ENCODE measurements at places on chromosomes 1 and 21.
A peak's percentile ranks its signal among the peaks of the same experiment; 100 is the strongest.

GRCh38 chr1:243471754-243472745, 216.2 kb downstream of the SDCCAG8 start:
- DNase-seq = no peak

- peak; percentile 9 for DNase-seq
Measured at GRCh38 chr1:71046891-71047634, 553 bp downstream of the PTGER3 start.

GRCh38 chr1:64608005-64608650, 136.7 kb upstream of the RAVER2 start:
- no peak for DNase-seq

- no peak for DNase-seq
Measured at GRCh38 chr1:237303929-237304328, 261.9 kb downstream of the RYR2 start.

DNA sequence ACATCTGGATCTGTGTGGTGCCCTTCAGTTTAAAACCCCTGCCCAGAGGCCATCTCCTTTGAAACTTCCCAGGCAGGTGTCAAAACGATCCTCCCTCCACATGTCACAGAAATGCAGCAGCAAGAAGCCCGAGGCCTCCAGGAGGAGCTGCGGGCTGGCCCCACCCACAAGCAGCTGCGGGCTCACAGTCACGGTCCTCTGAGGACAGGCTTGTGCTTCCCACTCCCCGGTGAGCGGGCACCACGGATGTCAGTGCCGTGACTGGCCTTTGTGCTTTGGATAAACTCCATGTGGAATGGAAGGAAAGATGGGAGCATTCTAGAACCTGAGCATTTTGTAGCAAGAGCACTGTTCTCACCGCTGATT, 65.8 kb downstream of the SIK1 start:
- no peak for DNase-seq

DNA sequence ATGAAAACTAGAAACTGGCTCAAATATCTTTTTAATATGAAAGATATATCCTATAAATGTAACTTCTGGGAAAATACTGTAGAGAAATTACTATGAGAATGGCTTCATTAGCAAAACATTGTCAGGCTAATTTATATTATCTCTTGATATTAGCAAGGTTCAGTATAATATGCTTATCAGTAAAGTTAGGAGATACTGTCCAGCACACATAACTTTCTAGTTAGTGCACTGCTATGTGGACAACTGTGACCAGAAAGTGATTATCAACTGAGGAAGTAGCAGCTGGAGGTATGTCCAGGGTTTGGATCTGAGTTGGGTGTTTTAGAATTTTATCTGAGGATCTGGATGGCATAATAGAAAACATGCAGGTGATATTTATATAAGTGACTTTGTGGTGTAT, 7.5 kb downstream of the LRRC8C start:
- DNase-seq = no peak

DNA sequence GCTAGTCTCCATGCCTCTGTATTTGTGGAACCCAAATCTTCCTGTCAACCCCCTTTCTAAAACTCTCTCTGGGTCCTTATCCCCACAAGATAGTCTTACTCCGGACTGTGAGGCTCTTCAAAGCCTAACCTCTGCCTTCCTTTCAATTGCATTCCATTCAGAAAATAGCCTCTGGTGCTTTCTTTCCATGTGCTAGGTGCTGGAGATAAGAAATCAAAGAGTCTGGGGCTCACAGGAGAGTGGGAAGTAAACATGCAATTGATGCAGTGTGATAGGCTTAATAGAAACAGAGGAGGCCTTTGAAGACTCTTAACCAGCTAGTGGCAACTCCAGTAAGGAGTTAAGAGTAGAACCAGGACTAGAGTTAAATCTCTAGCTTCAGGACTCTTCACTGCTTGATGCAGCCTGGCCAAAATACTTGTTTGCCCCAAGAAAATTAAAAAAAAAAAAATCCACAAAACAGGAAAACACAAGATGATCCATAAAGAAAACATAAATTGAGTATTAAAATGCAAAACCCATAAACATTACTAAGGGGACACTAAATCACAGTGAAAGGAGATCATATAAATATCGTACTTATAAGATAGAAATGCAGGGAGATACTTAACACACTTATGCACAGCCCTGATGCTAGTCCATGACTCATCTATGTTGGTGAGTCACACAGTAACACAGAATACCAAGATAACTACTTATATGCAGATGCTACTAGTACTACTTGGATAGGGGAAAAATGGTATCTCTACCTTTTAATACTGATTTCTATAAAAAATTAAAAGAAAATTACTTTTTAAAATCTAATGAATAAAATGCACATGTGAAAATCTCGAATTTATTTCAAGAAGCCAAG, 341.5 kb downstream of the KCNH1 start:
- DNase-seq = no peak

GRCh38 chr1:231040019-231040799, at the start of gene FAM89A:
Gene FAM89A, minus strand, starts transcription at chr1:231040254. Its CDS starts 43 bp downstream, at chr1:231040211.
- no peak for DNase-seq

GRCh38 chr1:165296205-165296604, 60.3 kb downstream of the LMX1A start:
- no peak for DNase-seq

- DNase-seq = no peak
Measured at GRCh38 chr1:193212637-193213036, 26.2 kb upstream of the B3GALT2 start.

GRCh38 chr1:221902961-221903360, 161.1 kb upstream of the DUSP10 start:
- no peak for DNase-seq

GRCh38 chr1:2322581-2323211, 68.7 kb downstream of the MORN1 start:
- DNase-seq = no peak

DNA sequence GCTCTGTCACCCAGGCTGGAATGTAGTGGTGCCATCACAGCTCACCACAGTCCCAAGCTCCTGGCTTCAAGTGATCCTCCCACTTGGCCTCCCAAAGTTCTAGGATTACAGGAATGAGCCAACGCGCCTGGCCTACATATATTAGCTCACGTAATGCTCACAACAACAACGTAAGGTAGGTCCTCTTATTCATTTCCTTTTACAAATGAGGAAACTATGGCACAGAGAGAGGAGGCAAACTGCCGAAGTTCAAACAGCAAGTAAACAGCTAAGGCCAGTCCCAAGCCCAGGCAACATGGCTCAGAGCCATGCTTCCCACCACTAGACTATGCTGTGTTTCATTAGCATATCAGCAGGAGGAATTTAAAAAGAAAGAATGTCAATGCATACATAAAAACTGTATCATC, 284.4 kb downstream of the VAV3 start:
- DNase-seq = no peak

GRCh38 chr1:206766251-206766856, 4.2 kb upstream of the IL19 start:
- DNase-seq = peak; percentile 2

GRCh38 chr1:1990222-1990621, 13.4 kb downstream of the CFAP74 start:
- DNase-seq = no peak

DNA sequence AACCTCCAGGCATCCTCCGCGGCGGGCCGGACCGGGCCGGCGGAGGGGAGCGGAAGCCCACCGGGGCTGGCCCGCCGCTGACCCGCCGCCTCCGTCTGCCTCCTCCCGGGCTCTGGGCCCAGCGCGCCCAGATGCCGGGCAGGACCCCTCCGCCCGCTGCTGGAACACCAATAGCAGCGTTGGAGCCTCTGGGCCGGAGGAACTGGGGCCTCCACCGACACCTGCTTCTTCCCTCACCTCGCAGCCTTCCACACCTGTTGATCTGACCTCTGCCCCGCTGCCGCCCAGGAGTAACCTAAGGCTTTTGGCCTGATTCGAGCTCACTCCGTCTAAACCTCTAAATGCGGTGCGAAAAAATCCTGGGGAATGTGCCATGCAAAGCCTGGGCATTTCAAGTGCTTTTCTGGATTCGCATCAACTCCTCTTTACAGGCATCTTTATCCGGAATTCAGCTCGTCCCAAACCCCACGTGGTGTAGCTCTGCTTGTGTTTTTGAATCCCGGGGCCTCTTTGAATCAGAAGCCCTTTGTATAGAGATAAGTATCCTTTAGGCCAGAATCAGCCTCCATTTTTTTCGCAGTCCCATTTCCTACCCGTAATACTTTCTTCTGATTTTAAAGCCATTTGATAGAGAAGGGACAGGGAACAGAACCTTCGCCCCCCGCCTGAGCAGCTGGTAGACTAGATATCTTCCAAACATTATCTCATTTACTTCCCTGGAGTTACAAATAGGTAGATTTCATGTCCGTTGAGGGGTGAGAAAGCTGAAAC, 680 bp upstream of the CNN3 start:
- peak; percentile 37 for DNase-seq

GRCh38 chr1:34668063-34668462, 86.8 kb upstream of the GJB5 start:
- no peak for DNase-seq

- DNase-seq = no peak
Measured at GRCh38 chr1:248703674-248704073, 1.1 kb upstream of the OR14I1 start.

DNA sequence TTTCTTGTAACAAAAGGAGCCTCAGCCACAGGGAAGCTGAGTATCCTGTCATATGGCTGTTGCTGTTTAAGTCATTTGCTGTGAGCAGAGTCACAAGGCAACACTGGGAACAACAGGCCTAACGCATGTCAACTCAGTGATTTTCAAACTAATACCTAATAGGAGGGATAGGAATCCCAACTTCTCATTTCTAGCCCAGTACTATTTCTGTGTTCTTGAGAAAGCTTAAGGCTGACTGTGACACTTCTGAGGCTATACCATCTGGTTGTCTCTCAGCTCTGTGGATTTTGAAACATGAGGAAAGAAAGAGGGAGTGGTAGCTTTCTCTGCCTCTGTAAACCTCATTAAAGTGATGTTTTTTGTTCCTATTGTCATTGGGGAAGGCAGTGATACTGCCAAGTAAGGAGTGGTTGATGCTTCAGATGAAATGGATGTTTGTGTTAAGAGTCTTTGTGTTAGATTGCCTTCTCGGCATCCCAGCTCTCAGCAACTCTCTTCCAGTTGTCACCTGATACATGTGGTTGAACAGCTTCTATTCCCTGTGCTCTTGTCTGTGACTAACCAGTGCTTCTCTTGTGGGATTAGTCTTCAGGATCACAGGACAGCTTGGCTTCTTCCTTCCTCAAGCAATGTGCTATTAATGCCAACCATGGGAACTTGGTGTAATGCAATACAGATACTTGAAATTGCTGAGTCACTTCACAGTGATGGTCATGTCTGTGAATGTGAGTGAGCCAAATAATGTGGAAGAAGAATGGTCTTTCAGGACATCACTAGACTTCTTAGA, 166.8 kb upstream of the IVNS1ABP start:
- peak; percentile 85 for DNase-seq

GRCh38 chr1:28354121-28354520, 15.4 kb upstream of the PHACTR4 start:
- no peak for DNase-seq

DNA sequence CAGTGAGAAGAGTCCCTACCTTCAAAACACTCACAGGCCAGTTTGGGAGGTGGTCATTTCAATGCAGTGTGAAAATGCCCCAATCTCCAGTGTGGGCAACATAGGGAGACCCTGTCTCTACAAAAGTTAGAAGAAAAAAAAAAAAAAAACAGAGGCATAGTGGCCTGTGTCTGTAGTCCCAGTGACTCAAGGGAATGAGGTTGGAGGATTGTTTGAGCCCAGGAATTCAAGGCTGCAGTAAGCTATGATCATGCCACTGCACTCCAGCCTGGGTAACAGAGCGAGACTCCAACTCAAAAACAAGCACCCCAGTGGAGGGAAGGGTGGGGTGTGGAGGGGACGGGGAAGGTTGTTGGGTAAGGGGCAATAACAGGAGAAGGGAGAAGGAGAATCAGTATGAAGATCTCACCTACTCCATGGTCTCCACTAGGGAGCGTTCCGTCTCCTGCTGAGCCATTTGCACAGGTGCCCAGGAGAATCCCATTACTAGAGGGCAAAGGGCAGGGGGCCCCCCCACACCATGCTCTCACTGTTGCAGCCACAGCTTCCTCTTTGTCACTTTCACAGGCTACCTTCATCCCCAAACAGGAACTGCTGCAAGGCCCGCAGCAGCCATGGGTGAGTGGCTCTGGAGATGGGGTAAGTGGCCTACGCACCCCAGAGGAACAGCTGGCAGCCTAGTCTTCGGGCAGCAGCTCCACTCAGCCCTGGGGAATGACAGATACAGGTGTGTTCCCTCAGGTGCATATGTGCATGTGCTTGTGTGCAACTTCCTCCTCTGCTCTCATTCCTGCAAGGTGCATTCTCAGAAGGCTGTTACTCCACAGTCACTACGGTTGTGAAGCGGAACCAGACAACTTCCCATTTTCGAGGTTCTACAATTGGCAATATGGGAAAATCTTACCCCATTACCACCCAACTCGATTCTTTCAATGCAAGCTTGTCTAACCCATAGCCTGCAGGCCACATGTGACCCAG, 87.9 kb upstream of the LYST start:
- no peak for DNase-seq

DNA sequence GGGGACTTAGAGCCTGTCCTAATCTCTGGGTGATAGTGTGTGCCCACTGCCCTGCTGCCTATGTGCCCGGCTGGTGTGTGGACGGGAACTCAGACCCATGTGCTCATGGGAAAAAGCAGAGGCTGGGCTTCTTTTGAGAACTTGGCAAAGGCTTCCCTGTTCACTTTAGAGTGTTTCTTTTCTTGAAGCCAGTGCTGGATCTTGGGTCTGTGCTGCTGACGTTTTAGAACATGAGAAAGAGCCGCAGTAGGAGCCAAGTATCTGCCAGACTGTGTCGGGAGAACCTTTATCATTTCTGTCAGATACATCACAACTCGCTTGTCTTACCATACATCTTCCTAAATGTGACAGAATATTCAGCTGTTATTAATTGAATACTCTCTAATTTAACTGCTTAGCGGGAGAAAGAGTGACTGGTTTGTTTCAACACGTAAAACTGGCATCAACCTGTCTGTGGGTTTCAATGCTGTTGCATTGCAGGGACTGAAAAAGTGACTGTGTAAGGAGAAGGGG, 195.2 kb downstream of the PBX1 start:
- no peak for DNase-seq

DNA sequence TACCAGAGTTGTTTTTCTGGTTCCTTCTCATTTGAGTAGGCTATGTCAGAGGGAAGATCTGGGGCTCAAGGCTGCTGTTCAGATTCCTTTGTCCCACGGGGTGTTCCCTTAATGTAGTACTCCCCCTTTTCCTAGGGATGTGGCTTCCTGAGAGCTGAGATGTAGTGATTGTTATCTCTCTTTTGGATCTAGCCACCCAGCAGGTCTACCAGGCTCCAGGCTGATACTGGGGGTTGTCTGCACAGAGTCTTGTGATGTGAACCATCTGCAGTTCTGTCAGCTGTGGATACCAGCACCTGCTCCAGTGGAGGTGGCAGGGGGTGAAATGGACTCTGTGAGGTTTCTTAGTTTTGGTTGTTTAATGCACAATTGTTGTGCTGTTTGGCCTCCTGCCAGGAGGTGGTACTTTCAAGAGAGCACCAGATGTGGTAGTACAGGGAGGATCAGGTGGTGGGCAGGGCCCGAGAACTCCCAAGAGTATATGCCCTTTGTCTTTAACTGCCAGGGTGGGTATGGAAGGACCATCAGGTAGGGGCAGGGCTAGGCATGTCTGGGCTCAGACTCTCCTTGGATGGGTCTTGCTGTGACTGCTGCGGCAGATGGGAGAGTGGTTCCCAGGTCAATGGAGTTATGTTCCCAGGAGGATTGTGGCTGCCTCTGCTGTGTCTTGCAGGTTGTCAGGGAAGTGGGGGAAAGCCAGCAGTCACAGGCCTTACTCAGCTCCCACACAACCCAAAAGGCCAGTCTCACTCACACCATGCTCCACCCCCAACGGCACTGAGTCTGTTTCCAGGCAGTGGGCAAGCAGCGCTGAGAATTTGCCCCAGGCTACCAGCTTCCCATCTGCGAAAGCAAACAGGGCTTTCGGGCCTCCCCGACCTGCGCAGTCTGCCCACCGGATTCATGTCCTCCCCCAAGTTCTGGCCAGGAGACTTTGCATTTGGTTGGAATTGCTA, 64.2 kb downstream of the SERINC2 start:
- no peak for DNase-seq

Data from NCI-H2029 (cell line).